AG08395 (cell line): ENCODE measurements at places on chromosomes 16 and 17.

GRCh38 chr16:30761427-30761927 lies 385 bp downstream of the CFAP119 start:
- peak; percentile 36 for DNase-seq

GRCh38 chr16:49183911-49184310 lies 97.7 kb downstream of the CBLN1 start:
- no peak for DNase-seq

DNA sequence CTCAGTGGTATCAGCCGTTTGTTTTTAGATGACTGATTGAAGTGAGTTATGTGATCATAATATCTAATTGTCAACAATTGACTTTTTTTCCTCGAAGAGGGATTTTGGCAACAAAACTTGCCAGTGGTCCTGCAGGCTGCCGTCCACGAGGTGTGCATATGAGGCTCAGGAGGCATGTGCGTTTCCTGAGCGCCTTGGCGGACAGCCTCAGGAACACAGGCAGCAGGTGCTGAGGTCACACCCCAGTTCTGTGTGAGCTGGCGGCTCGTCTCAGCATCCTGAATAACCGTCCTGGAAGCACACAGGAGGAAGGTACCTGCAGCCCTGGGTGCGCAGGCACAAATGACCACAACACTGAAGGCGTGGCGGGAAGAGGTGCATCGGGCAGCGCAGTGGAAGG lies 11.7 kb downstream of the SPG7 start:
- no peak for DNase-seq

DNA sequence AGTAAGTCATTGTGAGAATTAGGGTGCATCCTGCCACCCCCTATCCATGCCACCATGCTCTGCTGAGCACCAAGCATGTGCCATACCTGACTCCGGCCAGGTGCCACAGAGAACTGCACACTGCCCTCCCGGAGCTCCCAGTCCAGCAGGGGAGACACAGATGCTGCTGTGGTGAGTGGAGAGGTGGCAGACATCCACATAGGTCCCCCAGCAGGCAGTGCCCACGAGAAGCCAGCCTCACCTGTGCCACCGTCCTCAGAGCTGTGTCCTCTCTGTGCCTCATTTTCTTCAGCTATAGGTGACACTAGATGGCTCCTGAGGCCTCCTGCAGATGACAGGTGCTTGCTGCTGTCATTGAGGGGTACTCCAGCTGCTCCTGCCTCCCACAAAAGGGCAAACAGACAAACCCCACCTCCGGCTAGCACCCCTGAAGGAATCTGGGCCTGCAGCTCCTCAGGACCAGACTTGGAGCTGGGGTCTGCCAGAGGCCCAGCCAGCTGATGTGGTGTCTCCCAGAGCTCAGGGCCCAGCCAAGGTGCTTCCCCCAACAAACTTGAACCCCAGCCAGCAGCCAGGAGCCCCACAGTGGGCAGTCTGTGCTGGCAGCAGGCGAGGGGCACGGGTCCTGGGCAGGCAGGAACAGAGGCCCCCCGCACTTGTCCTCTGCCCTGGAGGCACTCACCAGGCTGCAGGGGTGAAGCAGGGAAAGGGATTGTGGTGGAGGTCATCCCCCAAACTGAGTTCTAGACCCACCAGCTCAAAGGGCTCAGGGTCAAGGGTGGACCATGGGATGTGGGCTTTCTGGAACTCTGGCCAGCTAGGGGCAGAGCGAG lies 17.1 kb downstream of the FOXJ1 start:
- DNase-seq: no peak

- peak; percentile 47 for DNase-seq
These were observed 30.9 kb upstream of the SEC14L1 start for GRCh38 chr17:77109764-77110359.

- no peak for DNase-seq
These were observed 25.8 kb upstream of the HAS3 start for GRCh38 chr16:69079697-69080096.

- DNase-seq: no peak
These were observed 200.6 kb upstream of the CCL2 start for GRCh38 chr17:34054495-34054894.

DNA sequence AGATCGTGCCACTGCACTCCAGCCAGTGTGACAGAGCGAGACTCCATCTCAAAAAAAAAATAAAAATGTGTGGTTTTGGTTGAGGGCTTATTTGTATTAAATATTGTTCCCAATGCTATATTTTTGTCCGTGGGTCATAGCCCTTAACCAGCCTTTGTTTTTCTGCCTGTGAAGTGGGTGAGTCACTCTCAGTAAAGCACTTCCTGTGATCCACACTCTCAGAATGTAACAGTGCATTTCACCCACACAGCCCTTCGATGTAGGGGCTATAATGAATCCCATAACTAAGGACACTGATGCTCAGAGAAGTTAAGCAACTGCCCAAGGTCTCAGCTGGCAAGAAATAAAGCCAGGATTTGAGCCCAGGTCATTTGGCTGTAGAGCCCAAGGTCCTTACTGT lies 34.7 kb upstream of the POLR3E start:
- DNase-seq: no peak

GRCh38 chr16:10888320-10888937 lies 11.4 kb downstream of the CIITA start:
- DNase-seq: no peak

DNA sequence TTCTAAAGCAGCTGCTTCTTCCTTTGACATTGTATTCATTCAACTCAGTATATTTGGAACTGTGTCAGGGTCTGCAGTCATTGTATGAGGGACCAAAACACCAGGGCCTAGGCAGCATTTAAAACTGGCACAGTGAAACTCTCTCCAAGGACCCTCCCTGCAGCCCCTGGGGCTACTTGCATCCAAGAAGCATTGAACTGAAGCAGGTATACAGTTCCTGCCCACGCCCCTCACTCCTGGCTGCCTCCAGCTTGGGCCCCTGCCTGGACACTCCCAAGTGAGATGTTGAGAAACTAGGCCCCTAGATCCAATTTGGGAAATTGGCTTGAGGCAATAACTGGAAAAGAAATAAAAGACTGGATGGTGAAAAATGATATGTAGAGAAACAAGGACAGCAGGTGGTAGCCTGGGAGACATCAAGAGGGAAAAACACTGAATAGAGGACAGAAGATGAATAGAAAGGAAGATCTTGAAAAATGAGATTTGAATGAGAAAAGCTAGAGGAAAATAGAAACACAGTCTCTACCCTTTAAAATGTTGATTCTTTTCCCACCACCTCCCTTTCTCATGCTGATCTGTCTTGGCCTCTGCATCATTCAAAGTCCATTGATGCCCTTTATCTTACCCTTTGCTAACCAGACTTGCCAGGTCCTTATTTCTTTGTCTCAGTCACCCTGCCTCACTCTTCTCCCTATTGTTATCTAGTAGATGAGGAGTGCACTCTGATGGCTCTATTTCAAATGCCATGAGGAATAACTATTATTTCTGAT lies 368.8 kb upstream of the CDH8 start:
- DNase-seq: no peak

- DNase-seq: no peak
These were observed 19.0 kb upstream of the LHX1 start for GRCh38 chr17:36918211-36918691.

GRCh38 chr17:4576729-4577322 lies 7.5 kb upstream of the SMTNL2 start:
- no peak for DNase-seq

- DNase-seq: peak; percentile 15
These were observed 254.5 kb upstream of the CACNG5 start for GRCh38 chr17:66580184-66580955.

- peak; percentile 55 for DNase-seq
These were observed 28.8 kb downstream of the ZCCHC14 start for GRCh38 chr16:87463722-87464690.

GRCh38 chr16:72915331-72915730 lies 132.6 kb downstream of the ZFHX3 start:
- DNase-seq: no peak

DNA sequence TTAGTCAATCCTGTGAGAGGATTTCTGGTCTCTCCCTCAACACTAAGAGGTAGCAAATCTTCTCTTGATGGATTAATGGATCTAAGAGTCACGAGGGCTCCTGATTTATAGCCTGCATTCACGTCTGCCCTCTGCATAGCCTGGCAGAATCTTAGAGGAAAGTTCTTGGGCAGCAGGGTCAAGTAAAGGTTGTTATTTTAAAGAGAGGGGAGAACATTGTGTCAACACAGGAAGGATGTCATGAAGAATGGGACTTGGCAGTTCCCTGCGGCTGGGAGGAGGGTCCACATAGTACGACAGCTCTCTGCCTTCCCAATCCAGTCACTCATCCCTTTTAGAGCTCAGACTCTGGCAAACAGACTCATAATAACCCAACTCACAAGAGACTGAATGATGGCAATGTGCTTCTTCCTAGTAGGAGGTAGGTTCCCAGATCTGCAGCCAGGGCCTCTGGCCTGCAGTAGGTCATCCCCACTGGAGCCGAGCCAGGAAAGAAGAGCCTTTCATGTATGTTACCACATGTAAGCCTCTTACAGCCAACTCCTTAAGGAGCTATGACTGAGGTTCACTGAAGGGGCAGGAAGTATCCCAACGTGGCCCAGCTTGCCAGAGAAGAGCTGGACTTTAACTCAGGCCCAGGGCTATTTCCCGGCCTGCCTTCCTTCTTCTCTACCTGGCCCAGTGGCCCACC lies 25.4 kb upstream of the RPTOR start:
- DNase-seq: no peak

DNA sequence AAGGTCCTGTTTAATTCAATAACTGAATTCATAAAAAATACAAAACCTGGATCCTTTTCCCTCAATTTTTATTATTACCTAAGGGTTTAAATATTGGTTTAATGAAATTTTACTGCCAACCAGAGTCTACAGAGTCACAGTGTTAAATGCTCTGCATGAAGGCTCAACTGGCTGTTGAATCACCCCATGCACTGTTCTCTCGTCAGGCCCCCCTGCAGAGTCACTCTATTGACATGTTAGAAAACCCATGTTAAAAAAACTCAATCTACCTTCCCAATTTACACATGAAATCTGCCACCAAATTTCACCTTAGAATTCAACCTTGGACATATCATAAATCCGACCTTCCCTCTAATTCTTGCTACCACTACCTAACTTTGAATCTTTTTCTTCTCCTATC lies 43.3 kb upstream of the ULK2 start:
- no peak for DNase-seq

DNA sequence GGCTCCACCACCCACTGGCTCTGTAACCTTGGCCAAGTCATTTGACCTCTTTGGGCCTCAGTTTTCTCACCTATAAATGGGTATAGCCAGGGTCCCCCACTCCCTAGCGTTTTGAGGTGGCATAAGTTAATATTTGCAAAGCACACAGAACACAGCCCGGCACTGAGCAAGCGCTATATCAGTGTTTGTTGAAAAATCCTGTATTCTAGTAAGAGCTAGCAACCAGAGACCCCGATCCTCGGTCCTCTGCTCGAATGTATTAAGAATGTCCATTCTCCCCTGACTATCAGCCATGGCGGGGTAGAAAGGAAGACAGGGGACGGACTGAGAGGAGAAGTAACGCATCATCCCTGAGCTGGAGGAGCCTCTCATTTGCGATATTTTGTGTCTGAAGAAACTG lies 131.2 kb downstream of the IRF8 start:
- no peak for DNase-seq

GRCh38 chr16:10225653-10226052 lies 43.4 kb upstream of the GRIN2A start:
- no peak for DNase-seq

DNA sequence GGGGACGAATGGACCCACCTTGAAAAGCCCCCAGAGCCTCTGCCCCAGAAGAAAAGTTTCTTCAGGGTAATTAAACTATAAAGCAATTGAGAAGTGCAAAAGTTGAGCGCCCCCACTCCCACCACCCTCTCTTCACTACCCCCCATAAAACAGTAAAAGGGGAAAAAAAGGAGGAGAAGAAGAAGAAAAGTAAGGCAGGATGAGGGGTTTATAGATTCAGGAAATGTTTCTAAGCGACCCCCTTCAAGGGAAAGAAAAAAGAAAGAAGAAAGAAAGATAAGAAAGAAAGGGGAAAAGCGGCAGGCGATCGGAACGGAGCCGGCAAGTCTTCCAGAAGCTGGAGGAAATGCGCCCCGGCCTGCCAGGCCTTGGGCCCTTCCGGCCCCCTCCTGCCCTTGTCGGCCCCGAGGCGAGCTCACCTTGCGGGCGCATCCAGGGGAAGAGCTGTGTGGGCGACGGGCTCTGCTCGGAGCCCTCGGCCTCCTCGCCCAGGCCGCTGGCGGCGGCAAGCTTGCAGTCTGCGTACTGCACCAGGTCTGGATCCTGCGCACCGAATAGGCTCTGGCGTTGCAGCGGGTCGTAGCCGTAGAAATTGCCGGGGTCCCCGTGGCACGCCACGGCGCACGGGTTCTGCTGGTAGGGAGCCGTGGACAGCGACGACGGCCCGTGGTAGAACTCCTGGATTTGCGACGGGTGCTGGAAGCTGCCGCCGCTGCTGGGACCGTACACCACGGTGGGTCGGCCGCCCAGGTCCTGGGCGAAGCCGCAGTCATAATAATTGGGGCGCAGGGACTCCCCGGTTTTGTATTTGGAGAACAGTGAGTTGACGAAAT lies 1.0 kb downstream of the HOXB8 start:
- no peak for DNase-seq

- no peak for DNase-seq
These were observed at the start of gene NTN3 for GRCh38 chr16:2471016-2471652. NTN3 (plus strand) TSS chr16:2471297; CDS start chr16:2471702, 405 bp downstream.

GRCh38 chr17:19534562-19535149 lies 1.0 kb downstream of the SLC47A1 start:
- no peak for DNase-seq

- no peak for DNase-seq
These were observed 114.2 kb downstream of the METRNL start for GRCh38 chr17:83193336-83194185.

GRCh38 chr16:19417640-19418039 lies at the start of gene TMC5:
TMC5 (plus strand) TSS chr16:19417883; CDS start chr16:19440039, 22,156 bp downstream.
- no peak for DNase-seq

DNA sequence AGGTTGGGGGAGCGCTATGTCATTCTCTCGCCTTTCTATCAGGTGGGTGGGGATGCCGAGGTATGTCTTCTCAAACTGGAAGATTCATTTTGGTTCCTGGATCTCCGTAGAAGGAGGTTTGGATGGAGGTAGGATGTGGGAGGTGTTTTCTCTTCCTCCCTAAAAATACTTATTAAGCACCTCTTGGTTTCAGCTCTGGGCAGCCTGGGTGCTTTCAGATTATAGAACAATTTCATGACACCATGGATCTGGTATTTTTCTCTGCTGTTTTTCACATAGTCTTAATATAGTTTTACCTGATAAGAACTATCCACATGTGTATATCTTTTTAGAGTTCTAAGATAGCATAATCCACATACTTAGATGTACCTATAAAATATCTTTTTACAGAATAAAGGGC lies 92.9 kb downstream of the YPEL2 start:
- DNase-seq: no peak

GRCh38 chr17:31877911-31878702 lies 19.1 kb upstream of the COPRS start:
- no peak for DNase-seq

- DNase-seq: no peak
These were observed 2.9 kb upstream of the WSB1 start for GRCh38 chr17:27290916-27291598.

GRCh38 chr16:77190190-77190477 lies 856 bp upstream of the MON1B start:
- no peak for DNase-seq
